ENCODE measurements at places on chromosomes 11 and 22. TPM values are rescaled to one million over a fixed set of nuclear protein-coding genes. Genes with fewer than 3 reads are reported as not detected.

SPTBN2 gene
- 55.0 TPM for total RNA-seq

GNG3 gene
- total RNA-seq: 2.0 TPM

SEZ6L gene
- total RNA-seq: 26.2 TPM

UPK2 gene
- not detected for total RNA-seq

RIMBP3B gene
- 0.65 TPM for total RNA-seq

MOV10L1 gene
- total RNA-seq: 0.22 TPM

THYN1 gene
- total RNA-seq: 70.5 TPM

HBG2 gene
- total RNA-seq: not detected

DNA sequence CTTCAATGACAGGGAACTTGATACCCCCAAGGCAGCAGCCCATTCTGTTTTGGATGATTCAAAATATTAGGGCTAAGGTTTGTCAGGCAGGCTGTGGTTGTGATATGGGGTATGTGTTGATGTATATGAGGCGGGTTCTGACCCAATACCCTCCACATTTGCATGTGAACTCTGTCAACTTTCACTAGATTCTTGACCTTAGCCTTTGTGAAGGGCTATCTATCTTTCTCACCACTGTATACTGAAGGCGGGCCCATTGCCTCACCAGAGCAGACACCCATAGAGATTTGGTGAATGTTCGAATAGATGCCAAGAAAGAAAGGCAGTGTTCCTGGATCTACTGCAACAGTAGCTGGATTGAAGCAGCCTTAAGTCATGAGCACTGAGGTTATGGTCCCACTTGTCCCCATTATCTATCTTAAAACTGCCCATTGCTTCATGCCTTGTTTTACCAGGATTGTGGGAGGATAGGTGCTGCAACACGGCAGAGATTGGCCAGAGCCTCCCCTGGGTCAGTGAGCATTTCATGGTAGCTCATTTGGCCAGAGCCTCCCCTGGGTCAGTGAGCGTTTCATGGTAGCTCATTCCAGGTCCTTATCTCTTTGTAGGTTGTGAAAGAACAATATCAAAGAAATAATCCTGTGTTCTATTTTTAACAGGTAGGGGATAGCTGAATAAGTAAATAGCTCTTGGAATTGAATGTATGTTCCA is 399.6 kb downstream of the TMEM135 start:
- H3K4me1 ChIP-seq: no peaks in the 10 kb centered on the region
- H3K36me3 ChIP-seq: no peaks in the 10 kb centered on the region
- no peak overlapping the region for H3K27ac ChIP-seq
- no peak for DNase-seq
- H3K4me3 ChIP-seq: no peak overlapping the region
- no peaks in the 10 kb centered on the region for H3K27me3 ChIP-seq

GRCh38 chr11:97237151-97237550 is 847.3 kb downstream of the JRKL start:
- H3K4me3 ChIP-seq: no peak overlapping the region
- H3K4me1 ChIP-seq: no peaks in the 10 kb centered on the region
- H3K36me3 ChIP-seq: no peaks in the 10 kb centered on the region
- H3K27me3 ChIP-seq: no peaks in the 10 kb centered on the region
- no peak for DNase-seq

GRCh38 chr11:111097191-111097590 is 148.3 kb upstream of the POU2AF2 start:
- no peaks in the 10 kb centered on the region for H3K36me3 ChIP-seq
- H3K4me3 ChIP-seq: peak overlapping the region; percentile 77

GRCh38 chr22:49306632-49307480 is 520.8 kb downstream of the BRD1 start:
- no peaks in the 10 kb centered on the region for H3K4me1 ChIP-seq
- no peaks in the 10 kb centered on the region for H3K36me3 ChIP-seq
- no peak overlapping the region for H3K27ac ChIP-seq

DNA sequence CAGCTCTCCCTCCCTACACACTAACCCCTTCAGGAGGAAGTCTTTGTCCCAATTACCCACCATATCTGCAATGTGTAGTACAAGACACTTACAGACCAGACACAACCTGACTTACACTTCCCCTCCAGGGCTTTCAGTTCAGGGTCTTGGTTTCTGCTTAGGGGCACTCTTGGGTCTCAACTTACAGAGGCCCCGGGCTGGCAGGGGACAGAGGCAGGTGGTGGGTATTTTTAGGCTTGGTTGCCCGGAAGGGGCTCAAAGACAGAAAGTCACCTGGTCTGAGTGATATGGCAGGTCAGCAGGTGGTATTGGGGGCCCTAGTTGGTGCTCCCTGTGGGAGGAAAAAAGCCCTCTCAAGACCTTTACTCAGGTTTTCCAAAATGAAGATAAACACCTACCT is 3.4 kb upstream of the TMEM184B start:
- peaks cover 2% of the 10 kb centered on the region for H3K36me3 ChIP-seq
- no peak overlapping the region for H3K4me3 ChIP-seq
- H3K27me3 ChIP-seq: peaks cover 4% of the 10 kb centered on the region
- DNase-seq: no peak
- H3K27ac ChIP-seq: no peak overlapping the region

DNA sequence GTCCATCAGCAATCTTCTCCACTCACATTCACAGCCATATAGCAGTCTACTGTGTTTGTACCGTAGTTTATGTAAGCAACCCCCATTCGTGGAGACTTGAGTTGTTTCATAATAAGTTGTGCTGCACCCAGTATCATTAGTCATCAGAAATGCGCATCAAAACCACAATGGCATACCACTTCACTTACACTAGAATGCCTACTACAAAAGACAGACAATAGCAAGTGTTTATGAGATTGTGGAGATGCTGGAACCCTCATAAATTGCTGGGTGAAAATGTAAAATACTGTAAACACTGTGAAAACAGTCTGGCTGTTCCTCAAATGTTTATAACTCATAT is 133.3 kb downstream of the ATXN10 start:
- DNase-seq: no peak
- no peak overlapping the region for H3K4me3 ChIP-seq
- H3K36me3 ChIP-seq: peaks cover 21% of the 10 kb centered on the region
- H3K4me1 ChIP-seq: peaks cover 7% of the 10 kb centered on the region

GRCh38 chr11:126202646-126203359 is 8.6 kb downstream of the RPUSD4 start:
- H3K27me3 ChIP-seq: no peaks in the 10 kb centered on the region
- H3K36me3 ChIP-seq: peaks cover 35% of the 10 kb centered on the region
- no peaks in the 10 kb centered on the region for H3K4me1 ChIP-seq
- no peak overlapping the region for H3K4me3 ChIP-seq
- no peak for DNase-seq

DNA sequence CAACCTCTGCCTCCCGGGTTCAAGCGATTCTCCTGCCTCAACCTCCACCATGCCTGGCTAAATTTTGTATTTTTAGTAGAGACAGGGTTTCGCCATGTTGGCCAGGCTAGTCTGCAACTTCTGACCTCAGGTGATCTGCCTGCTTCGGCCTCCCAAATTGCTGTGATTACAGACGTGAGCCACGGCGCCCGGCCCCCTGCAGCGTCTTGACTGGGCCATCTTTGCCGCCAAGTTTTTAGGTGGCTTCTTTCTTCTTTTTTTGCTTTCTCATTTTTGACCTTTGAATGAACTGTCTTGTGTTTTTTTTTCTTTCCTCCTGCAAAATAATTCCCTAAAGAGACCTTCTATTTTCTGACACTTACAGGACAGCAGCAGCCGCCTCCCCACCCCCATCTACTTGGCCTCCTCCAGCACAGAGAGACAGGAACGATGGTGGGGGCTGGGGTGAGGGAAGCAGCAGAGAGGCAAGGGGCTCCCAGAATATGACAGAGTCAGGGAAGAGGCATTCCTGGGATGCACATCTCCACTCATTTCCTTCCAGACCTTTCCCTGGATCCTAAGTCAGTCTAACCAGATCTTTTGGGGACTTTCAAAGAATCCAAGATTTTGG is 92.6 kb upstream of the ALX4 start:
- H3K36me3 ChIP-seq: no peaks in the 10 kb centered on the region
- H3K27ac ChIP-seq: no peak overlapping the region
- H3K27me3 ChIP-seq: peaks cover 18% of the 10 kb centered on the region
- DNase-seq: no peak
- no peaks in the 10 kb centered on the region for H3K4me1 ChIP-seq
- H3K4me3 ChIP-seq: no peak overlapping the region

- peaks cover 50% of the 10 kb centered on the region for H3K27me3 ChIP-seq
- no peak overlapping the region for H3K27ac ChIP-seq
Measured at GRCh38 chr11:61023086-61023965, 51.8 kb downstream of the CD6 start.

DNA sequence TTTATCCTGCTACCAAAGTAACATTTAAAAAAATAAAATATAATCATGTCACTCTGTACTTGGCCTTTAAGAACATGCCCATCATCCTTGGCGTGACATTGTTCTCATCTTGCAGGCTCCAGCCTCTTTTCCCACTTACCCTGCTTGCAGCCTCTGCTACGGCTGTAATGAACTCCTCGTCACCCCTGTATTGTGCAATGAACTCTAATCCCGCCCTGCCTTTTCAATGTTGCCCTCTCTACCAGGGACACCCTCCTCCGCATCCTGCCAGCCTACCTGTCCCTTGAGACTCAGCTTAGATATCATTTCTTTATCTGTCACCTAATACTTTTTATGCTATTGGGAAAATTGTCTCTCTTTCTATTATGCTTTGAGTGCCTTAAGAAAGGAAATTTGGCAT is 12.6 kb upstream of the MMP20 start:
- H3K36me3 ChIP-seq: no peaks in the 10 kb centered on the region
- H3K4me3 ChIP-seq: no peak overlapping the region
- DNase-seq: no peak

- H3K27me3 ChIP-seq: no peaks in the 10 kb centered on the region
- H3K4me1 ChIP-seq: no peaks in the 10 kb centered on the region
- no peaks in the 10 kb centered on the region for H3K36me3 ChIP-seq
- no peak for DNase-seq
Measured at GRCh38 chr11:56380120-56380519, 4.7 kb downstream of the OR8U1 start.

DNA sequence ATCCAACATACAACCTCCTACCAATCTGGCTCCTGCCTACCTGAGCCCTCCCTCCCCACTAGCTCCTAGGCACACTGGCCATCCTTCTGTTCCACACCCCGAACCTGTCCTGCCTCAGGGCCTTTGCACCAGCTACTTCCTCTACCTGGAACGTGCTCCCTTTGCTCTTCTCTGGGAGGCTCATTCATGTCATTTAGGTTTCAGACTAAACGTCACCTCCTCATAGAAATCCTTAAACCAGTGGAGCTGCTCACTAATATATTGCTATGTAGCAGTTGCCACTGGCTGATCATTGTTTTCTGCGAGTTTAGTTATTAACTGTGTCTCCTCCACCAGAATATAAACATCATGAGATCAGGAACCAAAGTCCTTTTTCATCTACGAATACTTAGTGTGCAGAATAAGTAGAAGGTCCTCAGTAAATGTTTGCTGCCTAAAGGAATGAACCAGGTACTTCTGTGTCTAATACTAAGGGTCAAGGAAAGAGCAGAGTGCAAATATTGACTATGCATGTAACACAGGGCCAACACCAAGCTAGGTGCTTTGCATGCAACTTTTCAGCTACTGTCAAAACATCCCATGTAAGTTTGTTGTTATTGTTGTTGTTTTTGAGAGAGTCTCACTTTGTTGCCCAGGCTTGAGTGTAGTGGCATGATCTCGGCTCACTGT is 277.6 kb upstream of the SYN3 start:
- H3K27me3 ChIP-seq: no peaks in the 10 kb centered on the region
- no peak overlapping the region for H3K27ac ChIP-seq
- no peak for DNase-seq
- H3K4me1 ChIP-seq: peaks cover 5% of the 10 kb centered on the region
- peaks cover 45% of the 10 kb centered on the region for H3K36me3 ChIP-seq

- H3K4me3 ChIP-seq: no peak overlapping the region
- peaks cover 6% of the 10 kb centered on the region for H3K4me1 ChIP-seq
- peaks cover 9% of the 10 kb centered on the region for H3K36me3 ChIP-seq
- peak overlapping the region; percentile 88 for H3K27ac ChIP-seq
- DNase-seq: no peak
- H3K27me3 ChIP-seq: no peaks in the 10 kb centered on the region
Measured at GRCh38 chr11:18578975-18579598, 9.4 kb downstream of the UEVLD start.

DNA sequence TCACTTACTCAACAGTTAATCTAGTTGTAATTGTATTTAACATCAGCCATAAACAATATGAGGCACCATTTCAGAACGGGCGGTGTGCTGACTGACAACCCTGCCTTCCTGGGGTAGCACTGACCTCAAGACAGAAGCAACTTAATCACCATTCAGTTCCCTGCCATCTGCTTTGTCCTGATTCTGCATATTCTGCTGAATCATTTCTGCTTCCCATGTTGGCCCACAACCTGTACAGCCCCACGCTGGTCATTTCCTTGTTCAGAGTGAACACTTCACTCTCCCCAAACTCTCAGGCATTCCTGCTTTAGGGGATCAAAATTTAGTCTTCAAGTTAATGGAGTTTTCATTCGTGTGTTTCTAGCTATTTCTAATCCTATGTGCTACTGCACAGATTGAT is 132.3 kb upstream of the ZBED5 start:
- H3K27me3 ChIP-seq: peaks cover 4% of the 10 kb centered on the region
- no peak overlapping the region for H3K4me3 ChIP-seq
- no peak overlapping the region for H3K27ac ChIP-seq
- peaks cover 8% of the 10 kb centered on the region for H3K4me1 ChIP-seq

GRCh38 chr11:130192845-130193267 is 33.3 kb downstream of the ST14 start:
- peaks cover 33% of the 10 kb centered on the region for H3K36me3 ChIP-seq
- no peak overlapping the region for H3K27ac ChIP-seq
- no peak overlapping the region for H3K4me3 ChIP-seq
- DNase-seq: no peak

- H3K36me3 ChIP-seq: peaks cover 13% of the 10 kb centered on the region
- H3K27me3 ChIP-seq: no peaks in the 10 kb centered on the region
- no peak overlapping the region for H3K27ac ChIP-seq
- H3K4me3 ChIP-seq: no peak overlapping the region
Measured at GRCh38 chr22:46421267-46421666, 85.8 kb downstream of the TRMU start.

DNA sequence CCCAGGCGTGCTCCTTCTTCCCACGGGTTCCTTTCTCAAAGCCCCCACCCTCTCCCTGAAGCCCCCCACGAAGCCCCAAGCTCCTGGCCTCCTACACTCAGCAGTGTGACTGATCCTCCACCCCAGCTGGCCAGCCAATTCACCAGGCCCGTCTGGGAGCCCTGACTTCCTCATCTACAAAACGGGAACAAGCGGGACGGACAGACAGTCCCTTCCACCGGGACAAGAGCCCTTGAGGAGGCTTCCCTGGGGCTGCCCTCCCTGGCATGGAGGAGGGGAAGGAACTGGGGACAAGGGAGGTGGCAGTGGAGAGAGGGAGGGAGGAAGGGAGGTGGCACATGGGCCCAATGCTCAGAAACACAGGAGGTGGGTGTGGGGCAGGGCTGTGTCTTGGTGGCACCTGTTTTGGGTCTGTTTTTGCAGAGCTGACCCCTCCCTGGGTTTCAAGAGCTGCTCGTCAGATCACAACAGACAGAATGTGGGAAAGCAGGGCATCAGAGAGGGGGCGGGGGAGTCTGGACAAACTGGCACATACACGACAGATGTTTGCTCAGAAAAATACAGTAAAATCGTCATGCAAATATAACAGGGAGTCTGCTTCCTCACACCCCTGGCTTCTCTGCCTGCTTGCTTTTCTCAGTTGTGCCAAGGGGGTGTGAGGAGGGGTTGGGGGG is 56.8 kb downstream of the ELFN2 start:
- H3K27ac ChIP-seq: no peak overlapping the region
- H3K27me3 ChIP-seq: peaks cover 15% of the 10 kb centered on the region
- no peaks in the 10 kb centered on the region for H3K36me3 ChIP-seq
- H3K4me3 ChIP-seq: no peak overlapping the region
- H3K4me1 ChIP-seq: no peaks in the 10 kb centered on the region

Data from progenitor cell of endocrine pancreas (in vitro differentiated cells).